Activated CD4-positive, CD25-positive, alpha-beta regulatory T cell (primary cell): ENCODE measurements at places on chromosomes 2 and 18.

- no peak for DNase-seq
Observed at GRCh38 chr18:5824370-5824984, 70.8 kb downstream of the TMEM200C start.

- no peak for DNase-seq
Observed at GRCh38 chr2:47091118-47091517, 64.0 kb downstream of the STPG4 start.

DNA sequence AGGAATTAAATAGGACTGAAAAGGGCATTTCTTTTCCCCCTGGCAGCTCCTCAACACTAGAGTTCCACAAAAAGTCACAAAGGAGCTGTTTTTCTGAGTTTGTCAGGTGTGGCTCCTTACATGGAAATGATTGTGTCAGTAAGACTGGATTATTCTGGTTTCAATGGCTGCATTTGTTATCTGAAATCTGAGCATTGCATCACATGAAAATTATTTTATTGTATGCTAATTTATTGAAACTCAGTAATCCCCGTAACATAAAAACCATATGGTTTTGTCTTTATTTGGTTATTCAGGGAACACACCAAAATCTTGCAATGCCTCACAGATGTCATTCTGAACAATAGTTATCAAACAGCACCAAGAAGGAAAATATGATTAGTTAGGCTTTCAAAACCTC is 439.7 kb upstream of the TNP1 start:
- no peak for DNase-seq

DNA sequence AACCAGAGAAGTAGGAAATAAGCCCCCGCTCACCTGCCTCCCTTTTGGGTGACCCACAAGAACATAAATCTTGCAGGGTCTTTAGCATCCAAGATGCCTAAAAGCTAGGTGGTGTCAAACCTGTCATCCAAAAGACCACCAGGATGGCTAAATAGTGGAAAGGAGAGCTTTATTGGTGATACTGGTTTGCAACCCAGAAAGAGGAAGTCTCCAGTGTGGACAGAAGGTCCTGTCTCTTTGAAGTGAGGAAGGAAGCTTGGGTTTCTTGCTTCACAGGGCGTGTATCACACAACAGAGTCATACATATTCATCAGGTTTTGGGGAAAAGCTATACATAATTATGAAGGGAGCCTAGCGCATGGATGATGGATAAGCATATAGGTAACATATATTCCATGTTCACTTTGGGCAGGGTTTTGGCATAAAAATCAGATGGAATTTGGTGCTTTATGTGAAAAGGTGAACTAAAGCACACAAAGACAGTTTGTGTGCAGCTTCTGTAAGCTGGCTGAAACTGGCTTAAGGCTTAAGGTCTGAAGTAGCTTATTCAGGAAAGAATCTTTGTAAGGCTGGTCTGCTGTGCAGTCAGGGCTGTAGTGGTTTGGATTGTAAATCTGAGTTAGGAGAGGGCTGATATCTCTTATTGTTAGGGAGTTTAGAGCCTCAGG is 102.2 kb upstream of the MSH2 start:
- DNase-seq = no peak

DNA sequence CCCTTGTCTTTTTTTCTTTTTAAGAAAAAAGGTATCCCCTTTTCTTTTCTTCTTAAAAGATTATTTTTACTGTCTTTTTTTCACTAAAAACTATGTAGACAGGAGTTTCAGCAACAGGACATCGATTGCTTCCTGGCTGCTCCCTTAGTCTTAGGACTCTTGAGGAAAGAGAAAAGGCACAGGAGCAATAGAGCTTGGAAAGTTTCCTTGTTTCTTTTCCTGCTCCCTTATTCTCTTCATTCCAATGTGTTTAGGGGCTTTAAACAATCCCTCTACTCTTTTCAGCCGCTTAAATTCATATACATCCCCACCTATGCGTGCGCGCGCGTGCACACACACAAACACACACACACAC is 225.9 kb upstream of the FBXO11 start:
- DNase-seq = no peak

- DNase-seq = no peak
Observed at GRCh38 chr2:113915082-113915819, 25.4 kb downstream of the ACTR3 start.

- no peak for DNase-seq
Observed at GRCh38 chr2:161434118-161434517, 18.0 kb downstream of the TBR1 start.

GRCh38 chr2:200469708-200470211 is 40.1 kb downstream of the KCTD18 start:
- no peak for DNase-seq

DNA sequence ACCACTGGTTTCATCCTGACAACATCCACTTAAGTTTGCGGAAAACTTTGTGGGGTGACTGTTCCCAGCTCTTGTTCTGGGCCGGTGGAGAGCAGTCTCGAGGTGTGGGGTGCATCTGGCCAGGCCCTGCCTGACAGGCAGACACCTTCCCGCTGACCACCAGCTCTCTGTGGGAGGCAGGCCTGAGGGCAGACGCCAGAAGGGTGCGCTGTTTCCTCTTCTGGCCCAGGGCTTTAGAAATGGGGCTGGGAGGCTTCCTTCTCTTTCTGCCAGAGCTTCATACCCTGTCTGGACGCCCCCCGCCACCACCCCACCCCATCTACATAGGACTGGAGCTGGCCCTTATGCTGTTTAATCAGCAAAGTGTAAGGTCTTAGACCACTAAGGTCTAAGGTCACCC is 263.8 kb downstream of the LOXHD1 start:
- DNase-seq = no peak

DNA sequence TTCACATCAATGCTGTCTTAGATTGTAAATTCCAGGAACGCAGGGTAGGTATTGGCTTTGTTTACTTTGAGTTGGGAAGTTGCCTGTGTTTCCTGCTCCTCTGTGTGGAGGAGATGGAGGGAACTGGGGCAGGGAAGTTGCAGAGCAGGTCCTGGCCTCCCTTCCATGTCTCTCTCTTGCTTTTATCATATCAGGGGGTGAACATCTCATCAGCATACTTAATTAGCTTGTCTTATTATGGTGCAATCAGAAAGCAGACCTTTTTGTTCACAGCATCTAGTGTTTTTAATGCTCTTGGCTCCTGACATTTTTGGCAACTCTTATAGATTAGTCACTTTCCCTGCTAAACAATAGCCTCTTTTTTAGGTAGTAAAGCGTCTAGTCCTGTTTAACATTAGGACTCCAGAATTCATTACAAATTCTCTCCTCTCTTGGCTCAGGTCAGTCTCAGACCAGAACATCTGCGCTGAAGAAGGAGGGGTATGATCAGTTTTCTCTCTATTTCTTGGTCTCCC is 11.5 kb upstream of the DIPK1C start:
- DNase-seq = no peak

- no peak for DNase-seq
Observed at GRCh38 chr2:19116918-19117317, 241.5 kb downstream of the OSR1 start.

- DNase-seq = no peak
Observed at GRCh38 chr2:159290289-159290907, 3.9 kb upstream of the WDSUB1 start.

DNA sequence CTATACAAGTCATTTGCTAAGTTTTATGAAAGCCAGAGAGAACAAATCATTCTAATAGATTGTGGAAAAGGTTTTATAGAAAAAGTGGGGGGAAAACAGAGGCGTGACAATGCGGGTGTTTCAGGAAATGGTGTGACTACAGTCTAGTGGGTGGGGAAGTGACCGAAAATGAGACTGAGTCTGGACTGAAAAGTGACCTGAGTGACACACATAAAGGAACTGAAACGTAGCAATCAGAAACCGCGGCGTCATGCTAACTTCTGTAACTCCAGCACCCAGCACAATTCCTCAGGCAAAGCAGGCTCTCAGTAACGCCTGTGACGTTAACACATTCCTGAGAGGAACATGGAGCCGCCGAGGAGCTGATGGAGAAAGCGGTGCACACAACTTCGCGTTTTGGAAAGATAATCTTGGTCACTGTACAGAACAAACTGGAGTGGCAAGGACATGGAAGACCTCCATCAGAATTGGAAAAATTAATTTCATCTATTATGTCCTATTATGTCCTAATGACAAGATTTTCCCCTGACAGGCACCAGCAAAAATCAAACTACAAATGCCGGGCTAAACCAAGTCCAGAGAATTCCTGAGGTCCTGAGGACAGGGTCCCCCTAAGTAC is 1.4 kb upstream of the CD226 start:
- no peak for DNase-seq
